CD4-positive, alpha-beta T cell treated with Interferon gamma for 1 hour (primary cell): ENCODE measurements at places on chromosomes 7 and 10.
A peak's percentile ranks its signal among the peaks of the same experiment; 100 is the strongest.

DNA sequence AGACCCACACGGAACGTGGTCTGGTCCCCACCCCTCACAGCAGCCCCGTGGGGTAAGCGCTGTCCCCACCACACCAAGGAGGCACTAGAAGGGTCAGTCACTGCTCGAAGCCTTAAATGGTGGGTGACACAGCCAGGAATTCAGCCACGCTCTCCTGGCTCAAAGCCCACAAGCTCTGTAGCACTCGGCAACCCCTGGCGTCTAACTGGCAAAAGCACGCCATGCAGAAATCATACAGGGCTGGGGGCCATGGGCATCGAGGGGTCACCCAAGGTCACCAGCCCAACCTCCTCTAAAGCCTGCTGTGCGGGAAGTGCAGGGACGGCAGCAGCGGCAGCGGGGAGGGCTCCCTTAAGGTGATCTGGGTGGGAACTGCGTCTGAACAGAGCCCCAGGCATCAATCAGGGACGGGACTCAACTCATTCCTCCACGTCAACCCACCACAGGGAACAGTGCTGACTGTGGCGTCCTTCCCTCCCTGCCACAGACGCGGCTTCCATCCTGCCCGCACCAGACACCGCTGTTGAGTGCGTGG, 7.8 kb downstream of the GPER1 start:
- no peak for DNase-seq

- no peak for DNase-seq
These were observed 10.5 kb downstream of the UBTD1 start for GRCh38 chr10:97509120-97509680.

DNA sequence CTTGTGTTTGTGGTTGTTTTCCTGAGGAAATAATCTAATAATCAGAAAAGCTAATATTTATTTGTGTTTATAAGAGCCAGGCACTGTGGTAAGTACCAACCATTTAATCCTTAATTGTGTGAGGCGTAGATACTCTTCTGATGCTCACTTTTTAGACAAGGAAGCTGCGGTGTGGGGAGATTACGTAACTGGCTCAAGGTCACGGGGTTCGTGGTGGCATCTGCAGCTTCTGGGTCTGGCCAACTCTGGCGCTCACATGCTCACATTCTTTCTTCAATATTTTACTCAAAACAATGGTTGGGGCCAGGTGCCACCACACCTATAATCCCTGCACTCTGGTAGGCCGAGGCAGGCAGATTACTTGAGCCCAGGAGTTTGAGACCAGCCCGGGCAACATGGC, 77.6 kb downstream of the RALA start:
- peak; percentile 38 for DNase-seq

DNA sequence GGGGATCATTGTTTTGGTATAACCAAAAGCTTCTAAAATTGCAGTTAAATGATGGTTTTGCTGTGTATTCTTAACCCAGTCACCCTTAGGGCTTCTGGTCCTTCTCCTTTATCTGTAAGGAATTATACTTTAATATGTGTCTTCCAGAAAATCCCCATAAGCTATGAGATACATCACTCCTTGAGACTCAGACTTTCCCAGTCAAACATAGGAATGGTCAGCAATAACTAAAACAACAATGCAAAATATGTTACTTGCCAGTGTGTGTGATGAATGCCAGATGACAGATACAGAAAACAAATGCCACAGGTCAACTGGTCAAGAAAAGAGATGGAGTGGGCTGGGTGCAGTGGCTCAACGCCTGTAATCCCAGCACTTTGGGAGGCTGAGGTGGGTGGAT, 10.1 kb downstream of the ADD3 start:
- no peak for DNase-seq

DNA sequence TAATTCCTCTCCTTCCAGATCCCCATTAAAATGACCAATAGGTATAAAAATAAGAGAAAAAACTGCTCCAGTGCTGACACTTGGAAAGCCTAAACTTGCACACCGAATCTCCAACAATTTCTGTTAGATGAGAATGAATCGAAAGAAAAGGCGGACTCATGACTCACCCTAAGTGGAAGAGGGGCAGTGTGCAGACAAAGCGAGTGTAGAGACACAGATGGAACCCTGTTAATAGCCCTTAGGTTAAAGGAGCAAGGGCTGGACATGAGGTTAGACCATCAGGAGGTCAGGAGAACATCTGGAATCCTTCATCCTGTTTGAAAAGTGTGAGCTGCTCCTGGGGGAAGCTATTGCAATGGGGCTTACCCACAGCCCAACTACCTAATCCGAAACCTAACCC, 103.4 kb upstream of the GLI3 start:
- no peak for DNase-seq

DNA sequence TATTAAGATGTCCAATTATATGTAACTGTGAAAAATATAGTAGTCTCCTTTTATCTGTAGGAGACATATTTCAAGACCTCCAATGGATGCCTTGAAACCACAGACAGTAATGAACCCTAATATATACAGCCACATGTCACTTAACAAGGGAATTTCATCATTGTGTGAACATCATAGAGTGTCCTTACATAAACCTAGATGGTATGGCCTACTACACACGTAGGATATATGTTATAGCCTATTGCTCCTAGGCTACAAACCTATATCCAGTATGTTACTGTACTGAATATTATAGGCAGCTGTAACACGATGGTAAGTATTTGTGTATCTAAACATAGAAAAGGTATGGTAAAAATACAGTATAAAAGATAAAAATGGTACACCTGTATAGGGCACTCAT, 32.4 kb downstream of the MTPN start:
- no peak for DNase-seq

DNA sequence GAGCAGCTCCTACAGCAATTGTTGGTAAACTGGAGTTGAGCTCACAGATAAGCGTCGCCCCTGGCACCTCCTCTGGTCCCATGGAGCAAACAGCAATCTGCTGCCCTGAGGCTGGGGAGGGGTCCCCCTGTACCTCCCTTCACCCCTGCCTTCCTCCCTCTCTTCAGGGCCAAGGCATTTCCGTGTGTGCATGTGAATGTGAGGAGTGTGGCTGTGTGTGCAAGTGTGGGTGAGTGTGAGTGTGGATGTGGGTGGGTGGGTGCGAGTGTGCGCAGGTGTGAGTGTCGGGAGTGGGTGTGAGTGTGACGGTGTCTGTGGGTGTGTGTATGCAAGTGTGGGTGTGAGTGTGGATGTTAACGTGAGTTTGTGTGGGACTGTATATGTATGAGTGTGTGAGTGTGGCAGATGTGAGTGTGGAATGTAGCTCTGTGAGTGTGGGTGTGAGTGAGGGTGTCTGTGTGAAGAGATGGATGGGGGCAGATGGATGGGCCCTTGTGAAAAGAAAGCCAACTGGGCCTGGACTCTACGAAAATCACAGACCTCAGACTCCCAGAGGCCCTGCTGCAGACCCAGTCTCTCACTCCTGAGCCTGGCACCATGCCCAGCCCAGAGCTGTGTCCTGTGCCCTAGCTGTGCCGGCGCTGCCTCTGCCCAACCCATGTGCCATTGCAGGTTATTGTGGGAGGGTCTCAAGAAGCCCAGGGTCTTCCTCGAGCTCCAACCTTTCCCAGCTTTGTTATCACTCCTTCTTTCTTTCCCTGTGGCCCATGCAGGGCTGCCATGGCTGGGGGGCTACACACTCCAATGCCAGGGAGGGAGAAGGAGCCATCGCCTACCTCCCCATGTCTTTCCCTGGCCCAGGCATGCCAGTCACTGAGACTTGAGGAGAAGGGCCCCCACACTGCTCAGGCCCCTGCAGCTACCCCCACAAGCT, 73.9 kb downstream of the GRID1 start:
- DNase-seq = no peak

- no peak for DNase-seq
These were observed 479.8 kb downstream of the ADRA2A start for GRCh38 chr10:111556666-111557065.

GRCh38 chr7:158495786-158496185, 91.8 kb downstream of the PTPRN2 start:
- no peak for DNase-seq

GRCh38 chr10:24128066-24128730, 80.7 kb upstream of the KIAA1217 start:
- DNase-seq = no peak

GRCh38 chr10:124157271-124157681, 63.9 kb upstream of the CHST15 start:
- DNase-seq = no peak

- DNase-seq = no peak
These were observed 242.3 kb downstream of the DYNC1I1 start for GRCh38 chr7:96014617-96015016.

DNA sequence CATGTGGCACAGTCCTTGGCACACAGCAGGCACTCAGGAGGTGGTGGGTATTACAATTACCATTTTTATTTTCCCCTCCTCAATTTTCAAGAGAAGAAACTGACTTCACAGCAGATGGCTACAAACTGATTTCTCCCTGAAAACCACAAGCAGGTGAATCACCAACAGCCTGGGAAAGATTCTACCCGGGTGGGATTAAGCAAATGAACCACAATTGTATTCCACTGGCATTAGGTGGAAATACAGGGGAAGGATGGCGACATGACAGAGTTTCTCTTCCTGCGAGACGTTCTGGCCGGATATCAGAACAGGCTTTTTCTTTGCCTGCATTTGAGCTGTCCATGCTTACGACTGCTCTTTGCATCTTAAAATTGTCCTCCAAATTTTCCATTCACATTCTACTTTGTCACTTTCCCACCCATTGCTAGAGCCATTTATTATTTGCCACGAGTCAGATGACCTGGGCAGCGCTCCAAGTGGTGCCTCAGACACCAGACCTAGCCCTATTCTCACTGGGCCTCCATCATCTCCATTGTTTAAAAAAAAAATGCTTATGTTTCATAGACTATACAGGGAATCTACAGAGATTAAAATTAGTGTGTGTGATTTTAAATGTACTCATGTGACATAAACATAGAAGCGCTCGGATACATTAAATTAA, 4.6 kb downstream of the DENND11 start:
- DNase-seq = no peak

- DNase-seq = no peak
These were observed 33.2 kb upstream of the ZNF479 start for GRCh38 chr7:57165285-57165899.

DNA sequence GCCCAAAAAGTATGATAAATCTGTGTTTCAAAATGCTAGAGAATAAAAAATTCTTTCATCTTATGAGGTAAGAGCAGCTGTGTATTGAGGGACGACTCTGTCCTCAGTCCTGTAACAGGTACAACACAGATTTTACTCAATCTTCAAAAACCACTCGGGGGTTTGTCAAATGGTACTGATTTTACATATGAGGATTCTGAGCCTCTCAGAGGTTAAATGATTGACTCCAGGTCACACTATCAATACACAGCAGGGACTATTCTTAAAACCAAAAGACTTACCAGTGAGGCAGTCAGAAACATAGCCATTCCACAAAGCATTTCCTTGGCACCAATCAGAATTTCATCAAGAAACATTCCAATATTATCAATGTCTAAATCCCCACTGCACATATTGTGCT, 95.5 kb downstream of the SGMS1 start:
- DNase-seq = no peak

DNA sequence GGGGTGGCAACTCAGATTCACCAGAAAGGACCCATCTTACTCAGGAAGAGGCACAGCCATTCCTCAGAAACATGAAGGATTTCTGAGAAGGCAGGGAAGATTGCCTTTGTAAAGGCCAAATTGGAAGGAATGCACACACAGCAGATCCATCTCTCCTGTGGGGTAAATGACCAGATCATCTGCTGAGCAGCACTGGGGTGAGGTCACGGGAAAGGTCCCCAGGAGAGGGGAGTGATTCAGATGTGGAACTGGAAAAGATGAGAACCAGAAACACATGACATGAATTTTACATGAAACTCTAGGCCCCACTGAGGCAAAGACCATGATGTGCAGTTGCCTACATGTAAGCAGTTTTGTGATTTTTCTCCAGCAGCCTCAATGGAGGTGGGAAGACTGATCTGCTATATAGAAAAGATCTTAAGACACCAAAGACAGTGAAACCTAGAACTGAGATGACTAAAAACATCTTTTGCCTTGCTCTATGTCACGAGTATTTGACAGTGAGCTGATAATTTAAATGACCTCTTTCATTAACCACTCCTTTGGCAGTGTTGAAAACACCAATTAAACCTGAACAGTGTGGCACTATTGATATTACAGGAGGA, 91.6 kb downstream of the AMPH start:
- no peak for DNase-seq

DNA sequence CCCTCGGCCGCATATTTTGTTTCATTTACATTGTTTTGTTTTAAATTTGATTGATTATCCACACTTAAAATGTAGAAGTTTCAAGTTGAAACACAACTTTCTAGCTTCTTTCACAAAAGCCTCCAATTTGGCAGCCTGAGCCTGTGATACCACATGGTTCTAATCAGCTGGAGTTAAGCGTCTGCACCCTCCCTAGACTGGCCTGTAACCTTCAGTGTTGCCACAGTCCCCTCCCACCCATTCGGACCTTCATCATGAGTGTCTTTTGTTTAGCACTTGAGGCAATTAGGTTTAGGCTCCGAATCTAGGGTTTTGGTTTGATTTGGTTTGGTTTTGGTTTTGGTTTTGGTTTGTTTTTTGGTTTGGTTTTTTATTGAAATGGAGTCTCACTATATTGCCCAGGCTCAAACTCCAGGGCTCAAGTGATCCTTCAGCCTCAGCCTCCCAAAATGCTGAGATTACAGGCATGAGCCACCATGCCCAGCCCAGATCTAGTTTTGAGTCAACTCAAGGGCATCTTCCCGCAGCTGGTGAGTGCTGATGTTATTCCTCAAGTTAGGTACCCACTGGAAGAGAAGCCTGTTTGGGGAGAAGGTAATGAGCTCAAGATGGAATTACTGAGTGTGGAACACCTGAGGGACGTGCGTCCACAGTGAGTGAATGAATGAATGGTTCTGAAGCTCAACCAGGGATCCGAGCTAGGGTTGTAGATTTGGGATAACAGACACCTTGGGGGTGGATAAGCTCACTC, 201.4 kb downstream of the HECW1 start:
- DNase-seq = no peak

- DNase-seq = no peak
These were observed 32.1 kb upstream of the TFEC start for GRCh38 chr7:116062666-116063065.

- DNase-seq = no peak
These were observed 146.3 kb upstream of the CELF2 start for GRCh38 chr10:10871352-10871751.

DNA sequence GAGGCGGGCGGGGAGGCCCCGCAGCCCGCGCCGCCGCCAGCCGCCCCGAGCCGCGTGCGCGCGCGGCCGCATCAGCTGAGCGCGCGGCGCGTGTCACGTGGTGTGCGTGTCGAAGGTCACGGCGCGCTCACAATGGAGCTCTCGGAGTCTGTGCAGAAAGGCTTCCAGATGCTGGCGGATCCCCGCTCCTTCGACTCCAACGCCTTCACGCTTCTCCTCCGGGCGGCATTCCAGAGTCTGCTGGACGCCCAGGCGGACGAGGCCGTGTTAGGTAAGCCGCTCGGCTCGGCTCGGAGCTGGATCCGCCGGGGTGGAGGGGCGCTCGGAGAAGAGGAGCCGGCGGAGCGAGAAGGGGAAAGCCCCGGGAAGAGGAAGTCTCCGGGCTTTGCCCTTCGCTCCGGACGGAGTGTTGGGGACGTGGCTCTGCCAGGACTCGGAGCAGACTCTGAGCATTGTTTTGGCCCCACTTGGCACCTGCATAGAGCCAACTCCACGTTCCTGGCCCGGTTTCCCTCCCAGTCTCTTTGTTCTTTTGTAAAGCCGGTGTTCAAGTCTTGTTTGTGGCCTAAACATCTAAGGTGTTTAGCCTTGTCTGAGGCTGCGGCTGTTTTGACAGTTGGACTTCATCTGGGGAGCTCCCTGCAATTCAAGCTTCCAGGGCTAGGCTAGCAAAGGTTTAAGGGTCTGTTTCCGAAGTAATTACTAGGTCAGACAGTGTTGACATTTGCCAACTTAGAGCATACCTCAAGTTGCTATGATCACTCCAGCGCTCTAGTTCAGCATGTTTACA, at the start of gene COMMD3:
Gene COMMD3 (plus strand): TSS at position 103 of the 790 bp plus-strand sequence. CDS start 30 bp downstream, at position 133.
- peak; percentile 74 for DNase-seq
